Heart left ventricle (tissue), 16 donors: ENCODE measurements at places on chromosomes 6 and 20. TPM values are rescaled to one million over a fixed set of nuclear protein-coding genes. Genes with fewer than 3 reads are reported as not detected.
A peak's percentile ranks its signal among the peaks of the same experiment; 100 is the strongest.

GRCh38 chr6:101502818-101503217 is 109.3 kb downstream of the GRIK2 start:
- no peak overlapping the region for H3K4me3 ChIP-seq
- no peaks in the 10 kb centered on the region for H3K36me3 ChIP-seq
- H3K27me3 ChIP-seq, result no peaks in the 10 kb centered on the region

- H3K36me3 ChIP-seq, result peaks cover 18% of the 10 kb centered on the region
- DNase-seq, result no peak
- peaks cover 18% of the 10 kb centered on the region for H3K4me1 ChIP-seq
- no peak overlapping the region for H3K27ac ChIP-seq
- H3K27me3 ChIP-seq, result no peaks in the 10 kb centered on the region
These were observed 38.9 kb downstream of the CSNK2A1 start for GRCh38 chr20:504632-505075.

- H3K36me3 ChIP-seq, result no peaks in the 10 kb centered on the region
- H3K27me3 ChIP-seq, result no peaks in the 10 kb centered on the region
- no peak overlapping the region for H3K4me3 ChIP-seq
- no peak overlapping the region for H3K27ac ChIP-seq
These were observed 205.9 kb downstream of the ZMYND8 start for GRCh38 chr20:47150403-47151152.

DNA sequence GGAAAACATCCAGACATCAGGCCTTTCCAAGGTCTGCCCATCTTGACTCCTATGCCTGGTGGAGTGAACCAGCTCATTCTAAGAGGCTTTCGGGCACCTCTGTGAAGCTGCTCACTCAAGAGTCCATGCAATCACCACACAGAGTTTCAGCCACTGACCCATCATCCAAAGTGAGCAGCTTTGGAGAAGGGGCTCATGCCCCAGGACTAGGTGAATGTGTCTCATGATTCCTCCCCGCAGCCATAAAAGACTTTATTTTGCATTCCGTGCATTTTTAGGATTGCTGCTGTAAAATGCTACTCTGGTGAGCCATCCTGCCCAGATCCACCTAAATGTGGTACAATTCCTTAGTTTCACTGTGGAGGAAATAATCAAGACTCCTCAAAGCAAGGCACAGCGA is 44.5 kb upstream of the EZR start:
- H3K27me3 ChIP-seq, result no peaks in the 10 kb centered on the region
- no peak for DNase-seq
- H3K36me3 ChIP-seq, result no peaks in the 10 kb centered on the region
- H3K27ac ChIP-seq, result no peak overlapping the region
- H3K4me3 ChIP-seq, result no peak overlapping the region

GRCh38 chr20:47392721-47393073 is 36.2 kb upstream of the ZMYND8 start:
- DNase-seq, result no peak
- no peak overlapping the region for H3K4me3 ChIP-seq
- no peaks in the 10 kb centered on the region for H3K36me3 ChIP-seq
- peaks cover 13% of the 10 kb centered on the region for H3K4me1 ChIP-seq

DNA sequence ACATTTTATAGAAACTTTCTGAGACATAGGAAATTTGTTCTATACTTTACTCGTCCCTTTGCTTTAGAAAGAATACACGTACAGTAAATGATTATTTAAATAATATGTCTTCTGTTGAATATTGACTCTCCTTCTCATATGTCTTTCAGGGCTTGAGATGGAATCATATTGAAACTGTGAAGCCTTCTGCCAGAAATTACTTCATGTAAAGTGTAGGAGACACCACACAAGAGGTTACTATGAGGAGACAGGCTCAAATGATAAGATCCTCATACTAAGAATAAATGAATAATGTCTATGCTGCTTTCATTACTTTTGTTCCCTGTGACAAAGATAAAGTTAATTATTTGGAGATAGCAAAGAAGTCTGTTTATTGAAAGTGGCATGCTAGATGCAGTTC is 1240.3 kb upstream of the MAP3K7 start:
- no peak for DNase-seq
- H3K27me3 ChIP-seq, result no peaks in the 10 kb centered on the region
- no peak overlapping the region for H3K27ac ChIP-seq

GRCh38 chr20:51481341-51481914 is 61.1 kb downstream of the NFATC2 start:
- DNase-seq, result no peak
- H3K4me3 ChIP-seq, result no peak overlapping the region
- H3K27me3 ChIP-seq, result no peaks in the 10 kb centered on the region

The SNX5 gene
- total RNA-seq, result 52.8 TPM

- H3K4me3 ChIP-seq, result no peak overlapping the region
- H3K27ac ChIP-seq, result no peak overlapping the region
- DNase-seq, result no peak
- no peaks in the 10 kb centered on the region for H3K27me3 ChIP-seq
- H3K36me3 ChIP-seq, result peaks cover 18% of the 10 kb centered on the region
- H3K4me1 ChIP-seq, result peaks cover 4% of the 10 kb centered on the region
These were observed 36.8 kb upstream of the IRF4 start for GRCh38 chr6:354631-355280.

DNA sequence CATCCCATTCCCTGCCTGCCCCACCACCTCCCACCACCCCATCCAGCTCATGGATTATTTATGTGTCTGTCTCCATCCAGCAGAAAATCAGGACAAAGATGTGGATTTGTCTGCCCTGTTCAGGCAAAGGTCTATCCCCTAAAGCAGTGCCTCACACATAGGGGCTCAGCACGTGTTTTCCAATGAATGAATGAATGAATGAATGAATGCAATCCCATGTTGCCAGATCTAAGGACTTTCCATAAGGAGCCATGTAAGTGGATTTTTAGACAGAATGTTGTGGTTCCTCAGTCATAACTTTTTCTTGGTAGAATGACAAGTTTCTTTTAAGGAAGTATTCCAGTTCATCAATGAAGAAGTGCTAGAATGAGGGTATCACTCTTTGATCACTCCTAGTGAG is 133.7 kb downstream of the RNASET2 start:
- H3K36me3 ChIP-seq, result no peaks in the 10 kb centered on the region
- no peak for DNase-seq
- H3K27me3 ChIP-seq, result peaks cover 9% of the 10 kb centered on the region
- no peak overlapping the region for H3K27ac ChIP-seq
- no peak overlapping the region for H3K4me3 ChIP-seq

- no peak overlapping the region for H3K4me3 ChIP-seq
- H3K4me1 ChIP-seq, result no peaks in the 10 kb centered on the region
- DNase-seq, result no peak
- no peak overlapping the region for H3K27ac ChIP-seq
- no peaks in the 10 kb centered on the region for H3K27me3 ChIP-seq
- no peaks in the 10 kb centered on the region for H3K36me3 ChIP-seq
These were observed 103.5 kb upstream of the HIVEP1 start for GRCh38 chr6:11908436-11909105.

- H3K36me3 ChIP-seq, result no peaks in the 10 kb centered on the region
- H3K4me3 ChIP-seq, result no peak overlapping the region
- H3K27me3 ChIP-seq, result no peaks in the 10 kb centered on the region
- H3K27ac ChIP-seq, result no peak overlapping the region
- H3K4me1 ChIP-seq, result peaks cover 3% of the 10 kb centered on the region
These were observed 170.7 kb upstream of the PREP start for GRCh38 chr6:105573556-105573955.

- no peak for DNase-seq
- no peak overlapping the region for H3K27ac ChIP-seq
- H3K27me3 ChIP-seq, result no peaks in the 10 kb centered on the region
- H3K4me3 ChIP-seq, result no peak overlapping the region
- no peaks in the 10 kb centered on the region for H3K36me3 ChIP-seq
- no peaks in the 10 kb centered on the region for H3K4me1 ChIP-seq
These were observed 31.1 kb downstream of the CDKAL1 start for GRCh38 chr6:20565342-20565741.

DNA sequence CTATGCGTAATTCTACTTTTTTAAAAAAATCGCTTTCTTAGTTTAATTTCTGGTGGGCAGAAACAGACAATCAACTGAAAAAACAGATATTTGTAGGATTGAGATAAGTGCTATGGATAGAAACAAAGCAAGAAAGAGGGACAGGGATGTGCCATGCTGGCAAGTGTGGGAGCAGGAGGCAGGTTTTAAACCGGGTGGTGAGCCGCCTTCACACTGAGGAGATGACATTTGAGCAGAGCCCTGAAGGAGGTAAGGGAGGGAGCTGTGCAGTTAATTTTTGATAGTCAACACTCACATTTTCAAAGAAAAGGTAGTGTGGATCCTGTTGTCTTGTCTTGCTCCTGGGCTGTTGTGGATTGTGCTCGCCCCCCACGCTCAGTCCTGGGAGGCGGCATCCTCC is 46.8 kb upstream of the TMEM217 start:
- H3K27ac ChIP-seq, result no peak overlapping the region
- no peak overlapping the region for H3K4me3 ChIP-seq
- H3K36me3 ChIP-seq, result peaks cover 76% of the 10 kb centered on the region
- no peak for DNase-seq

The ME1 gene
- total RNA-seq, result 22.4 TPM

The TMC2 gene
- not detected for total RNA-seq

DNA sequence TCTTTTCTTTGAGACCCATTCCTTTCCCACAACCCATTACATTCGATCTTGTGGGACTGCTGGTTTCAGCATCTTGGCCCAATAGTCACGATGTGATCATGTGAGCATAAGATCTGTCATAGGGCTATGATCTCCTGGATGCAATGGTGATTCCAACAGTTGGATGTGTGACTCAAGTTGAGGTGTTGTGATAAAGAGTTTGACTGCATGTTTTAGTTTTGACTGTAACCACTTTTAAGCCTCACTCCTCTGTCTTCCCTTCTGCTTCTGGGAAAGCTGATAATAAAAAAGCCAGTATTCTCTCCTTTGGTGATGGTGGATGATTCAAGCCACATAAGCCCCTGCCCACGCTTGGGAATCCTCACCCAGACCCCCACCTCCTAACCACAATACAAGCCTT is 117.0 kb upstream of the ASCC3 start:
- no peak overlapping the region for H3K27ac ChIP-seq
- H3K4me1 ChIP-seq, result peaks cover 15% of the 10 kb centered on the region
- no peaks in the 10 kb centered on the region for H3K36me3 ChIP-seq

DNA sequence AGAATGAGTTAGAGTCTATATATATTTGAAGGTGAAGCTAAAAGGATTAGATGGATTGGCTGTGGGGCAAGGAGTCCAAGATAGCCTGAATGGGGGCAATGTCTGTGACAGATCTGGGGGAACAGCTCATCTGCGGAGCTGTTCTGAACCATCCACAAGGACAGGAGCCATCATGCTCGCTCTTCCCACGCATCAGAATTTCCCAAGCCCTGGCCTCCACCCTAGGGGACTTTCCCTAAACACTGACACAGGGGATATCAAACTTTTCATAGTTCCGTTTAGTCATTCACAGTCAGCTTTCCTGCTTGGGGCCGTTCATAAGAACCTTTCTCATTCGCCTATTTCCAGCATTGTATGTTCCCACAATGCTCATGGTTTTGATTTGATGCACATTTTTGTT is 37.6 kb upstream of the CCN6 start:
- H3K27ac ChIP-seq, result no peak overlapping the region
- peaks cover 31% of the 10 kb centered on the region for H3K4me1 ChIP-seq
- DNase-seq, result peak; percentile 51
- H3K27me3 ChIP-seq, result no peaks in the 10 kb centered on the region
- no peaks in the 10 kb centered on the region for H3K36me3 ChIP-seq
- no peak overlapping the region for H3K4me3 ChIP-seq

GRCh38 chr20:24629668-24630067 is 160.2 kb downstream of the SYNDIG1 start:
- no peak overlapping the region for H3K4me3 ChIP-seq
- no peak for DNase-seq
- no peaks in the 10 kb centered on the region for H3K27me3 ChIP-seq
- no peak overlapping the region for H3K27ac ChIP-seq
- H3K4me1 ChIP-seq, result peaks cover 23% of the 10 kb centered on the region

The ELOVL2 gene
- total RNA-seq, result 1.1 TPM

GRCh38 chr6:85143676-85144075 is 306.2 kb upstream of the NT5E start:
- no peaks in the 10 kb centered on the region for H3K36me3 ChIP-seq
- DNase-seq, result no peak
- H3K4me1 ChIP-seq, result no peaks in the 10 kb centered on the region
- no peak overlapping the region for H3K4me3 ChIP-seq
- no peak overlapping the region for H3K27ac ChIP-seq
- H3K27me3 ChIP-seq, result no peaks in the 10 kb centered on the region
